ENCODE measurements at places on chromosomes 2 and 18.

- no peak for DNase-seq
Measured at GRCh38 chr2:121398853-121399252, 113.9 kb upstream of the TFCP2L1 start.

DNA sequence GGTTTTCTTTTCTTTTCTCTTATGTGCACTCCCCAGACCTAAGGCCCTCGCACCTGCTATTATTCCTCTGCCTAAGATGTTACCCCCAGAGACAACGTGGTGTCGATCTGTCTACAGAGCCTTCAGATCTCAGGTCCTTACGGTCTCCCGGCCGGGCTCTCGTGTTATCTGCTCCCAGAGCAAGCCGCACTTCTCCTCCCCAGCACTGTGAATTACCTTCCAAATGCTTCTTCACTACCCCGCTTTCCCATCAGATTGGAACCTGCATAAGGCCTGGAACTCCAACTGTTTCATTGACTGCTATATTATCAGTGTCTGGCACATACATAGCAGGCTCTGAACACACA lies 71.2 kb upstream of the ODC1 start:
- no peak for DNase-seq

GRCh38 chr2:96345438-96345837 lies 9.9 kb downstream of the NCAPH start:
- no peak for DNase-seq

GRCh38 chr2:46377101-46377581 lies 79.9 kb downstream of the EPAS1 start:
- no peak for DNase-seq

Measured in GM19239 (cell line).